ENCODE measurements at places on chromosomes 3 and 15.

- DNase-seq: no peak
Measured at GRCh38 chr3:158718490-158719170, 13.6 kb downstream of the RARRES1 start.

DNA sequence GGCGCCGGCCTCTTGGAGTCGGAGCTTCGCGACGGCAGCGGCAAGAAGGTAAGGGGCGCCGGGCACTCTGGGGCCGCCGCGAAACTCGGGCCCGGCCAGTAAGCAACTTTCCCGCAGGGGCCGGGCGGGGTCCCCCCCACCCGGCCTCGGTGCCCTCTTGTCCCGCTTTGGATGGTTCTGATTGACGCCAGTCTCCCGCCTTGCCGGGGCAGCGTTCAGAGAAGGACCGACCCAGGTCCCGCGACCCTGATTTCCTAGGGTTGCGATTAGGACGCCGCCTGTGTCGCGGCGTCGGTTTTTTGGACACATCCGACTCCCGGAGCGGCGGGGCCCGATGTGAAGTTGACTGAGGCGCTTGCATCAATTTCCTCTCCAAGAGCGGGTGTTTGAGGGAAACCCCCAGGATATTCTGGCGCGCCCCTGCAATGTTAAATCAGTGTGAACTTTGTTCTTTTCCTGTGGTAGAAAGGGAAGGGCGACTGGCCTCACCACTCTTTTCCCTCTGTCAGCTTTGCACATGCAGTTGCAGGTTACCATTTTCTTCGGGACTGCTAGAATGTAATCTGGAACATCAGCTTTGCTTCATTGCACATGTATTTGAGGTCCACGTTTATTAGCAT, 755 bp downstream of the PDE8A start:
- peak; percentile 44 for DNase-seq

DNA sequence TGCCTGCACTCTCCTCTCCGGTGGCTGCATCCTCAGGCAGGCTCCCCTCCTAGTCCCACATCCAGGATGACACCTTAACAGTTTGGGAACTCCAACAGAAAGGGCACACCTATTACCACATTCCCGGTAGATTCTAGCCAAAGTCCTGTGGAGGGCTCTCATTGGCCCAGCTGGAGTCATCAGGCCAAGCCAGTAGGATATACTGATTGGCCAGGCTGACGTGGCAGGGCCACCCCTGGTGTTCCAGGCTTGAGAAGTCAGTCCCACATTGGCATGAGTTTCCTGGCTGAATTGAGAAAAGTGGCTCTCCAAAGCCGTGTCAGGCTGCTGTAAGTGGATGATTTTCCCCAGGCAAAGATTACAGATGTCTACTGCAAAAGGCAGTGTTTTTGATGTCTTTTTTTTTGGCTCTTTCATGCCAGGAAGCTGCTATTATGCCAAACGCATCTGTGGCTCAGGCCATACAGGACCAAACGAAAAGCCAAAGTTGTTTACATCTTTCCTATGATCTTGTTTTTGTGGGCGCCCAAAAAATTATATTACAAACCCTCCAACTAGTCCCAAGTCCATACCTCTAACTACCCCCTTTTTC, 6.6 kb upstream of the BLM start:
- DNase-seq: no peak

DNA sequence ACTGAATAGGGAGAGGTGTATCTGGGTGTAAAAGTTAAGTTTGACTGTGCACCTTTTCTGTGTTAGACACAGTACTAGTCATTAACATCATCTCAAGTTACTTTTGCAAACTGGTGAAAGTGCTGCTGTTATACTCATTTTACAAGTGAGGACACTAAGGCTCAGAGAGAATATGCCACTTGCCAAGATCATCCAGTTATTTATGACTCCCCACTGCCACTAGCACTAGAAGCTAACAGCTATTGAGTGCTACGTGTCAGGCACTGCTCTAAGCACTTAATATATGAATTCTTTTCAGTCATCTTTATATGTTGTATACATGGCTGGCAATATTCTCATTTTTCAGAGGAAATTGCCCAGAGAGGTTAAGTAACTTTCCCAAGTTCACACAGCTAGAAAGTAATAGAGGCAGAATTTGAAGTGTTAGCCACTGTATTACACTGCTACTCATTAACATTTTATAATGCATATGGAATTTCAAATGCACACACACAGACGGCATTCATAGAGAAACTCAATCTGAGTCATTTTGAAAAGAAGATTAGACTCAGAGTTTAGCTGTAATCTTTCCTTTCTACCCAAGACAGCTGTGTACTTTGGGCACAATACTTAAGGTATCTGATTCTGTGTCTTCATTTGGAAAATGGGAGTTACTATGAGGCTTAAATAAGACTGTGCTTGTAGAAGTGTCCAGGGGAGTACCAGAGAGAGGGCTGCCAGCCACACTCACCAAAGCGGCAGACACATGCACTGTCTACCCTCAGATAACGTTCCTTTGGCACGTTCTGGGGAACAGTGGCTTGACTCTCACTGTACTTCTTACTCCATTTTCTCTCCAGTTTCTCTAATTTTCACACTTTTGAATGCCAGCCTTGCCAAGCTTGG, 1.3 kb upstream of the MASP1 start:
- no peak for DNase-seq

GRCh38 chr3:13634151-13634550, 85.2 kb downstream of the FBLN2 start:
- no peak for DNase-seq

GRCh38 chr3:15982667-15983196, 185.0 kb upstream of the ANKRD28 start:
- no peak for DNase-seq

Measured in GF-D8 (cell line).